ENCODE measurements at places on chromosomes 3 and 15.

DNA sequence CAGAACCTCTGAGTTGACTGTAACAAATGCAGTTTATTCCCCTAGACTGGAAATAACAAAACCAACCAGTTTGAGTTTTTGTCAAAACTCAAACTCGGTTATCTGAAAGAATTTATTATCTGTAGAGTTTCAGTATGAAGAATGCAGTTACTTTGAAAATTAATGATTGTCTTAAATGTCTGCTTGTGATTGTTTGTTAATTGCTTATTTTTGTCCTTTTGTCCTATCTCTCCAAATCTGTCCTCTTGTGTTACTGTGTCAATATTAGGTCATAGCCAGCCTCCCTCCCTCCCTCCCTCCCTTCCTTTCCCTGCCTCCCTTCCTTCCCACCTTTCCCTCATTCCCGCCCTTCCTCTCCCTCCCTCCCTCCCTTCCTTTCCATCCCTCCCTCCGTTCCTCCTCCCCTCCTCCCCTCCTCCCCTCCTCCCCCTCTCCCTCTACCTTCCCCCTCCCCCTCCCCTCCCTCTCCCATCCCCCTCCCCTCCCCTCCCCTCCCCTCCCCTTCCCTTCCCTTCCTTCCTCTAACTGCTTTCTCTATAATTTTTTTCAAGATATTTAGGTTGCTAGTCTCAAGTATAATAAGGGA lies 153.5 kb downstream of the FNDC3B start:
- DNase-seq = no peak

GRCh38 chr15:52112203-52112750 lies 298 bp downstream of the BCL2L10 start:
- DNase-seq = no peak

- DNase-seq = peak; percentile 8
These were observed 5.6 kb upstream of the TP63 start for GRCh38 chr3:189625572-189625971.

GRCh38 chr3:143526011-143526545 lies 322.2 kb downstream of the SLC9A9 start:
- peak; percentile 74 for DNase-seq

DNA sequence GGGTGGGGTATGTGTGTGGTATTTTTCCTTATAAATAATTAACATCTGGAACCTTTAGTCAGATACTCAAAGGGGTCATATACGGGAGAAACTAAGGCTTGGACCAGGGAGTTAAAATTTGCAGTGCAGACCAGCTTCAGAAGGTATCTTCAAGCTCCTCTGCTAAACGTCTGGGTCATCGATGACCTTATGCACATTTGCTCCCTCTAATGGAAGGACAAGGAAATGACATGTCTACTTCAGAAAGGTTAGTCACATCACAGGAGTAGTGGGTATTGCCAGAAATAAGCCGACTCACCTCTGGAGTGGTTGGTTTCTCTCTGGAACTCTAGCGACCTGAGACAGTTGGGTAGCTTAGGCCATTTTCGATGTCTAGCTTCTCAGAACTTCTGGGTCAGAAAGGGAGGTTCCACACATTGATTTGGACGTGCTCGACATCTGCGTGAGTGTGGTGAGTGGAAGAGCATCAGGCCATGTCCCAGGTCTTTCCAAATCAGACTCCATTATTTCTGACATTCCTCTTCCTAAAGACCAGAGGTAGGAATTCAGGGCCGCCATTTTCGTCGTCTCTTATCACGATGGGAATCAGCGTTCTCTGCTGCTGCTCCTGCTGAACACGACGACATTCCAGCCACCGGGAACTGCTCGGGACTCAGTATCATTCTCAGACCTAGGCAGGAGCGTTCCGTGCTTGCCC lies 31.8 kb upstream of the RASA2 start:
- peak; percentile 81 for DNase-seq

- DNase-seq = no peak
These were observed 163.9 kb downstream of the SMAD6 start for GRCh38 chr15:66865622-66866611.

DNA sequence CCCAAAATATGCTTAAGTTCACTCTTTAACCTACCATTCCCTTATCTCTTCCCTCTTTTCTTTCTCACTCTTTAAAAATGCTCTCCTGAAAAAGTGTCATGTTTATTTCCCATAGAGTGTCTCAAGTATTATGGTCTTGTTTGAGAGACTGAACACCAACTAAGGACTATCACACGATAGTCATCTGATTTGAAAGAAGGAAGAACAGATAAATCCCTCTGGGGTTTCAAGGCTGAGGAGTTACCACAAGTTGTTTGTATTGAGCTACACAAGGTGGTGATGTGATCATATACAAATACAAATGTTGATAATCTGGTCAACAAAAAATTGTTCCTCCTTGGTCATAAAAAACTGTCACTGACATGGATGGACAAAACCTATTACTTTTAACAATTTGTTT lies 13.8 kb downstream of the MEIS2 start:
- no peak for DNase-seq

GRCh38 chr15:87374339-87374738 lies 882.2 kb downstream of the NTRK3 start:
- no peak for DNase-seq

DNA sequence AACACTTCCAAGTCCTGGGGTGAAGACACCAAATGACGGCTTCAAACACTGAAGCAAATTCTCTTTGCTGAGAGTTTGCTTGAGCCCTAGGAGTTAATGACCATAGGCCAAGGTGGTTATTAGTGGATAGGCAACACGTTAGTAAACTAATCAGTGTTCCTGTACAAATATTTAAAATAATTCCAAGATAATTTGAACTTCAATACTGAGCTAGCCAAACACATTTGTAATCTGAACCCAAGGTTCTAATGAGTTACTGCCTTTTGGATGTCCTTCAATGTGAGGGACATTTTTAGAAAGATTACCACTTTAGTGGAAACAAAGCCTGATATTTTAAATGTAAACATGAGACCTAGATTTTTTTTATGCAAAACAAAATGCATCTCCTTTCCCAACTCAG lies 94.6 kb downstream of the THRB start:
- no peak for DNase-seq

GRCh38 chr3:153043729-153044328 lies 118.2 kb upstream of the RAP2B start:
- DNase-seq = peak; percentile 63

DNA sequence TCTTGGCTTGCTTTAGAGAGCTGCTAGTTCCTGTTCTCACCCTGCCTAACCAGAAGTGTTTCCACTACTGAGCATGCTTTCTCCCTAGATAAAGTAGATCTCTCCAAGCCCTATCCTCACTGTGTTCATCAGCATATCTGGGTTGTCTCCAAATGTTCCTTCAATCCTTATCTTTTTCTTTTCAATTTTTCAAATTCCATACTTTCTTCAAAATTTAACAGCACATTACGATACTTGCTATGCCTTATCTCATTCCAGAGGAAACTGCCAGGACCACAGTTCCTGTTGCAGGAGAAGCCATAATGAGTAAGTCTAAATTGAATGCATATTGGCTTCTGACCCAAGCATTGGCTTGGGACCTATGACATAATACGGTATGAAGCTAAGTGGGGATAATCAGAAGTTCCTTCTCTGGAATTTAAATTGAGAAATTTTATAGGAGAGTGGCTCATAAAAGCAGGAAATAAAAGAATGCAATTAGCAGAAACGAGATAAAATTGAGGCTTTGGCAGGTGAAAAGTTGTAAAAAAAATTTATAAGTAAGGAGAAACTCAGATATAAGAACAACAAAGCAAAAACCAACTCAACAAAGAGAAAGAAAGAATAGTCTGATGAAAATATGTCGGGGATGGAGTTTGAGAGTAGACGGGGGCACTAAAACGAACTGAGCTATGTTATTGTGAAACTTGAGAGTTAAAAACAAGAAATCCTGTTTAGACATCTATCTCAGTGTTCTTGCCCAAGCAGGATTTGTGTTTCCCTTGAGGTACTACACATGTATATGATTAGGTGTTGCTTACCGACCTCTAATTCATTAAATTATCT lies 631.7 kb upstream of the CCDC54 start:
- DNase-seq = no peak

DNA sequence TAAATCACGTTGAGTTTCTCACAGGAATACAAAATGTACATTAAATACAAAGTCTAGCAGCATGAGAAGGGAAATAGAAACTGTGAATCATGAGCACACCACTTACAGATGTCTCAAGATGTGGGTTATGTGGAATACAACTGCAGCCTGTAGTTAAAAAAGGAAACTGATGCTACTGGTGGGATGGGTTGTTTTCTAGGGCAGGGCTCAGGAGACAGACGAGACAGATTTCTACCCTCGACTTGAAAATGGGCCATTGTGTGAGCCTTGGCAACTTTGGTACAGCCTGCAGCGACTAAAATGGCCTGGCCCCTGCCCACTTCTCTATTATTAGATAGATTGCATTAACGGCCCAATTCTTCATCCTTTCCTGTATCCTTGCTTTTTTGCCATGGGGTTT lies 293.1 kb downstream of the SUCLG2 start:
- no peak for DNase-seq

DNA sequence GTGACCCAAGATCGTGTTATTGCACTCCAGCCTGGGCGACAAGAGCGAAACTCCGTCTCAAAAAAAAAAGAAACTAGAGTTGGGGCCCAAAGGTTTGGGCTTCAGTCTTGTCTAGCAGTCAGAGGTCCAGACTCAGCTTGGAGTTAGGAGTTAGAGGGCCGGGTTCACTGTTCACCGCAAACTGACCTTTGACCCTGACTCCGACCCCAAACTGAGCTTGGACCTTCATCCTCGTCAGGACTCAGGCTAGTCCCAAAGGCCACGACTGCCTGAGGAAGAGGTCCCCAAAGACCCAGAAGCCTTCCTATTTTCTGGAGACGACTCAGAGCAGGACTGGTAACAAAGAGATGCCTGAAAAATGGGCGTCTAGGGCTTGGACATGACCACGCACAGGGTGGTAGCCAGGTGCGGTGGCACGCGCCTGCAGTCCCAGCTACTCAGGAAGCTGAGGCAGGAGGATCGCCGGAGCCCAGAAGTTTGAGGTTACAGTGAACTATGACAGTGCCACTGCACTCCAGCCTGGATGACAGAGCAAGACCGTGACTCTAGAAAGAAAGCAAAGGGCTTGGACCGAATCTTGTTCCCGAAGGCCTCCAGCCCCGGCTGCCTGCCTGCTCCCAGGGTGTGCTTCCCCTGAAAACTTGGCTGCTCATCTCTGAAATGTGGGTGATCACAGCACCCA lies 22.8 kb upstream of the RPL29 start:
- no peak for DNase-seq

DNA sequence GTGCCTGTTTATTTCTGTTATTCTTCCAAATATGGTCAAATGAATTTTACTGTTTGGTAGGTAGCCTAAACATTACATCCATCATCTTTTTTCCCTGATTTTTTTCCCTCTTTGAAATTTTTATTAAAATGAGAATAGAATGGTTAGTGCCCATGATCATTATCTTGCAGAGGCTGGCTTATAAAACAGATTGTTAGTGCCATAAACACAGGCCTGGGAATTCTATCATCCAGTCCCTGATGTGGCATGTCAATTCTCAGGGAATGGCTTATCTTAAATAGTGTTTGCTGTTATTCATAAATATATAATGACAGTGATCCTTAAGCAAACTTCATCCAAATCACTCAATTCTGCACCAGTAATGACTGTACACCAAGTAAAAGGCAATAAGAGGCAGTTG lies 207.3 kb downstream of the TUSC7 start:
- no peak for DNase-seq

- no peak for DNase-seq
These were observed 3.5 kb upstream of the CCDC80 start for GRCh38 chr3:112644453-112644852.

- DNase-seq = no peak
These were observed 331.1 kb downstream of the CHST2 start for GRCh38 chr3:143450632-143451031.

DNA sequence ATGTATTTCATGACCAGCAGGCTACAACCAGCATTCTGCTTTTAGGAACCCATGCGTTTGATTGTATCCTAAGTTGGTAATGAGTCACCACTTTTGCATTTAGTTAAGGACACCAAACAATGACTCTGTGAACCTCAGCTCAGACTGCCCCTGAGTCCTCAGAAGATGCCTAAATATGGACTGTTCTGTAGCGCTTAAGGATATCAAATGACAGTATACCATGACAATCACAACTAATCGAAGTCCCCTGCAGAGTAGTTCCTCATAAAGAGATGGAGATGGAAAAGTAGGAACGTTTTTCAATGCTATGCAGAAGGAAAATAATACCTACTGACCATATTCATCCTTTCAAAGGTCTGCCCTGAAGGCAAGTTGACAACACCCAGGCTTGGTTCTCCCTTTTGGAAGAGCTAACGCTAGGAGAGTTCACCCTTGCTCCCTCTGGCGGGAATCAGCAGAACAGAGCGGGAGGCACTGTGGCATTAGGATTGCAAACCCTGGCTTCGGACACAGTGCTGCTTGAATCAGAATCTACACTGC lies 508.6 kb downstream of the FHIT start:
- peak; percentile 3 for DNase-seq

GRCh38 chr3:71958533-71958932 lies 173.6 kb upstream of the PROK2 start:
- DNase-seq = no peak

DNA sequence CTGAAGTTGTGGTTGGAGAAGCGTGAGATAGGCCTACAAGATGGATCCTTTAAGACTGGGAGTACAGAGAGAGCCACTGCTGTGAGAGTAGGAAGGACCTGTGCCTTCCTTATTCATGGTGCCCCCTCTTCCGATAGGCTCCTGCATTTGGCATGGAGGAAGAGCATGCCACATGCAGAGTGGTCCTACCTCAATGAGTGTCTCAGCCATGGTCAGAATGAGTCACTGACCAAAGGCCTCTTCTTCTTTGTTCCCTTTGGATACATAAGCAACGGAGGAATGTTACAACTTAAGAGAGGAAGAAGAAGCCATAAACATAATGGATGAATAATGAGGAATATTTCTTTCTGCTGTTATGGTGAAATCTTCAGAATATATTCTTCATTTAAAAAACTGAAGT lies 681.2 kb upstream of the GRM7 start:
- no peak for DNase-seq

DNA sequence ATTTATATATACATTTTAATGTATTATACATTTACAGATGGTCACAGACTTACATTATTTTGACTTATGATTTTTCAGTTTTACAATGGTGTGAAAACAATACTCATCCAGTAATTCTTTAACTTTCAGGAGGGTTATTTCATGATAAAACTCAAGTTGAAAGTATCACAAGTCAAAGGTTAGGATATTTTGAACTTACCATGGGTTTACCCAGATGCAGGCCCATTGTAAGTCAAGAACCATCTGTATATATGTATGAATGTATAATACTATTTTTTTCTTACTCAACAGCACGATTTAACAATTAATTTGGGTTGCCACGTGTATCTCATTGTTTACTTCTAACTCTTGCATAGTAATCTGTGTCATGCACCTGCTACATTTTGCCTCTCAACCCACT lies 1002.0 kb downstream of the OTOL1 start:
- no peak for DNase-seq

GRCh38 chr15:43132830-43133429 lies 456 bp upstream of the TMEM62 start:
- no peak for DNase-seq

DNA sequence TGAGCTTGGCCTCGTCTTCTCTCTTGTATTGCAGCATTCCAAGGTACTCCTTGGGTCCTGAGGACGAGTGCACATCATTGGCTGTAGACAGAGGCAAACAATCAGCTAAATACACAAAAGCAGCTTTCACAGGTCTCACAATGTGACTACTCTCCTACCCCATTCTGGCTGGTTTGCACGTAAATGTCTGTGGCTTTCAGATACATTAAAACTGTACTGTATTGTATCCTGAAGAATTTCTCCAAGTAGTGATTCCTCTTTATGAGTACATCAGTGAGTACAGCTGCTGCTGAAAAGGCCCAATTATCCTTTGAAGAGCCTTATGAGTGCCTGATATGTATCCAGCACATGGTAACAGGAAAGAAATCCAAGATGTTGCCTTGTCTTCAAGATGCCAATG lies 22.0 kb upstream of the GNB5 start:
- DNase-seq = no peak

Measured in LHCN-M2 (cell line).